A549 treated with ZK216348 at 1 μM for 4 hours (cell line): ENCODE measurements at places on chromosomes 7 and 10. TPM values are rescaled to one million over a fixed set of nuclear protein-coding genes. Genes with fewer than 3 reads are reported as not detected.

ZNF783 gene
- total RNA-seq = 4.0 to 7.6 TPM (median 6.8 TPM) in 5 replicates

KCNIP2 gene
- 0.55 to 1.3 TPM (median 0.98 TPM) in 5 replicates for total RNA-seq

PRSS1 gene
- not detected in 5 replicates for total RNA-seq

LIPJ gene
- not detected in 5 replicates for total RNA-seq

PRSS2 gene
- not detected in 5 replicates for total RNA-seq

TUBB8 gene
- total RNA-seq = 0.06 TPM in 1 of 5 replicates, not detected in the others
